ENCODE measurements at places on chromosomes 1 and 21.

- no peak for DNase-seq
Observed at GRCh38 chr1:178464141-178464540, 32.6 kb downstream of the CLEC20A start.

DNA sequence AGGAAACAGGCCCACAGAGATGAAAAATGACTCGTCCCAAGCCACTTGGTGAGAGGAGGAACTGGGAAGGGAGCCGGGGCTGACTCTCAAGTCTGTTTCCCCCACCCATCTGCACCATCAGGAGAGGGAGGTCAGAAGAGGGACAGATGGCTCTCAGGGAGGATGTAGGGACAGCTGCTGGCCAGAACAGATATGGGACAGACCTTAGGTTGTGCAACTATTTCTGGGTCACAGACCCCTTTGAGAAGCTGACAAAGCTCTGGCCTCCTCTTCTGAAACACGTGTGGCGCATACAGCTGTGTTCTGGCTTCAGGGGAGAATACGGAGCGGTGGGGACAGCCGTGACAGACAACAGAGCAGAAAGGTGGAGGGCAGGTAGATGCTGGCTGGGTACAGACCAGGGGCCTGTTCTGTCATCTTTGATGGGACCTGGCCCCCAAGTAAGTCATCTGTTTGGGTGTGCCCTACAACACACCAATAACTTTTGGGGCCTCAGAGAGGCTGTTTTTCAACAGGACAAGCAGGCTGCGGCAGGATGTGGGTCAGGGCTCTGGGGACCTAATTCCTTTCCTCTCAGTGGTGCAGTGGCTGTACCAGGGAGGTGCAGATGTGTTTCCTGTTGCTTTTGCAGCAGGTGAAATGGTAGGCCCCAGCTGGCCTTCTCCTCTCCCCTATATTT lies 7.3 kb downstream of the SH3BGRL3 start:
- no peak for DNase-seq

- DNase-seq = no peak
Observed at GRCh38 chr1:25590096-25590824, 26.3 kb upstream of the MAN1C1 start.

GRCh38 chr1:85884372-85885035 lies 176.3 kb upstream of the ZNHIT6 start:
- no peak for DNase-seq

DNA sequence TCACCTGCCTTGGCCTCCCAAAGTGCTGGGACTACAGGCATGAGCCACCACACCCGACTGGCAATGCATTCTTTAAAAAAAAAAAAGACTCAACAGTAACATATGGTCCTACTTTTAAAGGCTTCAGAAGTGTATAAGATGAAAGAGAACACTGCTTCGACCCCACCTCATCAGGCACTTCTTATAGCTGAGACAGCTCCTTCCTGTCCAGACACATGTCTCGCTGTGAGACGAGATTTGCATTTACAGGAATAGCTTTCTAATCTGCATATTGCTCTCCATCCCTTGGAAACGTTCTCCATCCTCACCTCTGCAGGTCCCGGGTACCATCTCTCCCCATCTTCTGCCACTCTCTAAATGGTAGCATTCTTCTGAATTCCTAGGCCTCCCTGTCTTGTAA lies 6.7 kb downstream of the AZIN2 start:
- no peak for DNase-seq

- peak; percentile 48 for DNase-seq
Observed at GRCh38 chr1:23751050-23751814, 8.0 kb downstream of the ELOA start.

- DNase-seq = no peak
Observed at GRCh38 chr1:159942632-159943277, 2.7 kb downstream of the IGSF9 start.

- DNase-seq = no peak
Observed at GRCh38 chr21:34186109-34186719, 112.8 kb downstream of the MRPS6 start.

All from ACHN (cell line).